ENCODE measurements at places on chromosomes 7 and 10. TPM values are rescaled to one million over a fixed set of nuclear protein-coding genes. Genes with fewer than 3 reads are reported as not detected.

CEP55 gene
- 53.0 TPM for total RNA-seq

DNA sequence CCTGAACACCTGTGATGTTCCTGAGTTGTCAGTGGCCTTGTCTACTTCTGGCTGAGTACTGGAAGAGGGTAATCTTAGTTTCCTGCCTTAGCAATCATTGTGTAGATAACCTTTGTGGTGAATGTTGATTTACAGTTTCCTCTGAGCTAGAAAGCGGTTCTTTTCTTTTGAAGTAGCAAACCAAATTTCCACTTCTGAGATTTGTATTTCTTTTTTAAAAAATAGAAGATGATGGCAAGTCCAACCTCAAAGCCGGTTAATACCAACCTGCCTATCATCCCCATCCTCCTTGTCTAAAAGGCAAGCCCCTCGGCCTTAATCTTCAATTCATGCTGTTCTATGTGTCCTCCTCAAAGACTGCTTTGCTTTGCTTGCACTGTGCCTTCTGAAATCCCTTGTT lies 12.5 kb upstream of the PALS2 start:
- no peak overlapping the region for H3K27ac ChIP-seq
- peaks cover 19% of the 10 kb centered on the region for H3K4me1 ChIP-seq
- no peaks in the 10 kb centered on the region for H3K36me3 ChIP-seq
- H3K4me3 ChIP-seq, result no peak overlapping the region

PON3 gene
- total RNA-seq, result not detected

DNA sequence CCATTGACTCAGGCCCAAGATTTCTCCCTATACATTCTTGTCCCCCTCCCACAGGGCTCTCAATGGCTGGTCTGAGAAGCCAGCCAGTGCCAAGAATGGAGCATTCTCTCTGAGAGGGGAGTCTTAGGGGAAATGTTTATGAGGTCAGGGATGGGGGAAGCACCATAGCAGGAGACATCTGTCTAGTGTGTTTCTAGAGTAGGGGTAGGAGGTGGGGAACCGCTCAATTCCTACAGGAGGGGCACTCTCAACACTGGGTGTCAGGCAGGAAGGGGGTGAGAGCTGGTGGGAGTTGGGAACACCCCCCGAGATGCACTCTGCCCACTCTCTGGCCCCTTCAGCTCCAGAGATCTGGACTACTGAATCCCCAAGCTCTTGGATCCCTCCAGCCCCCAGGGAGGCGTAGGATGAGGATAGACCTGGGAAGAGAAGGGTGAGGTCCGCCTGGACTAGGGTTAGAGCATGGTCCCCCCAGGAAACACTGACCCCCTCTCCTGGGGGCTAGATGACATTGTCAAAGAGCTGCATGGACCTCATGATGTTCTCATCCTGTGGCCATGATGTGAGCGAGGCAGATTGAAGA lies 8.7 kb upstream of the OGA start:
- H3K4me1 ChIP-seq, result peaks cover 23% of the 10 kb centered on the region
- no peak overlapping the region for H3K4me3 ChIP-seq
- DNase-seq, result no peak
- no peaks in the 10 kb centered on the region for H3K27me3 ChIP-seq
- H3K27ac ChIP-seq, result peak overlapping the region; percentile 28

RRP12 gene
- total RNA-seq, result 104 TPM

PNLIP gene
- not detected for total RNA-seq

ACTA2 gene
- total RNA-seq, result 12.2 TPM

GRCh38 chr10:14191871-14192270 lies 138.9 kb downstream of the FRMD4A start:
- H3K27ac ChIP-seq, result no peak overlapping the region
- H3K36me3 ChIP-seq, result no peaks in the 10 kb centered on the region

- no peak for DNase-seq
- no peaks in the 10 kb centered on the region for H3K4me1 ChIP-seq
- no peaks in the 10 kb centered on the region for H3K36me3 ChIP-seq
Measured at GRCh38 chr10:34885898-34886297, 70.8 kb upstream of the PARD3 start.

SCIN gene
- total RNA-seq, result not detected
